ENCODE measurements at places on chromosomes 1 and 21. TPM values are rescaled to one million over a fixed set of nuclear protein-coding genes. Genes with fewer than 3 reads are reported as not detected.

The NR1I3 gene
- not detected for total RNA-seq

The TFF3 gene
- 8.9 TPM for total RNA-seq

GRCh38 chr1:89291276-89291675 lies 18.6 kb upstream of the GBP5 start:
- no peaks in the 10 kb centered on the region for H3K27me3 ChIP-seq
- H3K27ac ChIP-seq = no peak overlapping the region
- no peaks in the 10 kb centered on the region for H3K36me3 ChIP-seq
- no peak overlapping the region for H3K4me3 ChIP-seq
- no peak for DNase-seq

DNA sequence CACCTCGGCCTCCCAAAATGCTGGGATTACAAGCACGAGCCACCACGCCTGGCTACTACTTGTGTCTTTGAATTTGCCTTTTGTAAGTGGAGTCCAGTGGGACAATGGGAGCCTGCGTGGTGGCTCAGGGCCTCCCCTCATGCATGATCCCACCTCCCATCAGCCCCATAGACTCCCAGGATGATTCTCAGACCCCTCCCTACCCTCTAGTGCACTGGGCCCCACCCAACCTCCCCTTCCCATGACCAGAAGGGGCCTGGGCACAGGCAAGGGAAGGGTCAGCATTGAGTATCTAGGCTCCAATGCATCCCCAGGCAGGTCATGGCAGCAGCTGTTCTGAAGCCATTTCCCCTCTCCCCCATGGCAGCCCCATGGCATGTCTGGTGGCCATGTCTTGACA lies 18.7 kb downstream of the NEK2 start:
- no peaks in the 10 kb centered on the region for H3K36me3 ChIP-seq
- no peak for DNase-seq
- peaks cover 15% of the 10 kb centered on the region for H3K4me1 ChIP-seq
- H3K27ac ChIP-seq = no peak overlapping the region
- no peaks in the 10 kb centered on the region for H3K27me3 ChIP-seq

DNA sequence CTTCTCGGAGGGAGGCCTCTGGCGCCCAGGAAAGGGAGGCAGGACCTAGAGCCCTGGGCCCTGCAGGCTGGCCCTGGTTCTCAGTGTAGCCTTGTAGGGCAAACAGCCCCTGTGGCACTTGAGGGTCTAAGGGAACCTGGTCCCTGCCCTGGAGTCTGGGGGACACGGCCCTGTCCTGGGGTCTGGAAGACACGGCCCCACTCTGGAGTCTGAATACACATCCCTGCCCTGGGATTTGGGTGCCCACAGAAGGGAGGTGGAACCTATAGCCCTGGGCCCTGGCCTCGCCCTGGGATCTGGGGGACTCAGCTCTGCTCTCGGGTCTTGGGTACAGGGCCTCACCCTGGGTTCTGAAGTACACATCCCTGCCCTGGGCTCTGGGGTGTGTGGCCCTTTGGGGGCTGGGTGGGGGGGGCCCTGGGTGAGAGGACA lies 97.9 kb downstream of the OBSCN start:
- no peaks in the 10 kb centered on the region for H3K36me3 ChIP-seq
- H3K4me1 ChIP-seq = no peaks in the 10 kb centered on the region
- no peak overlapping the region for H3K4me3 ChIP-seq
- H3K27ac ChIP-seq = no peak overlapping the region

GRCh38 chr1:41449326-41449921 lies 35.1 kb downstream of the EDN2 start:
- no peaks in the 10 kb centered on the region for H3K4me1 ChIP-seq
- H3K4me3 ChIP-seq = no peak overlapping the region
- DNase-seq = no peak
- no peaks in the 10 kb centered on the region for H3K27me3 ChIP-seq
